Mesenchymal stem cell (in vitro differentiated cells and primary cell): ENCODE measurements at places on chromosomes 16 and 17.

DNA sequence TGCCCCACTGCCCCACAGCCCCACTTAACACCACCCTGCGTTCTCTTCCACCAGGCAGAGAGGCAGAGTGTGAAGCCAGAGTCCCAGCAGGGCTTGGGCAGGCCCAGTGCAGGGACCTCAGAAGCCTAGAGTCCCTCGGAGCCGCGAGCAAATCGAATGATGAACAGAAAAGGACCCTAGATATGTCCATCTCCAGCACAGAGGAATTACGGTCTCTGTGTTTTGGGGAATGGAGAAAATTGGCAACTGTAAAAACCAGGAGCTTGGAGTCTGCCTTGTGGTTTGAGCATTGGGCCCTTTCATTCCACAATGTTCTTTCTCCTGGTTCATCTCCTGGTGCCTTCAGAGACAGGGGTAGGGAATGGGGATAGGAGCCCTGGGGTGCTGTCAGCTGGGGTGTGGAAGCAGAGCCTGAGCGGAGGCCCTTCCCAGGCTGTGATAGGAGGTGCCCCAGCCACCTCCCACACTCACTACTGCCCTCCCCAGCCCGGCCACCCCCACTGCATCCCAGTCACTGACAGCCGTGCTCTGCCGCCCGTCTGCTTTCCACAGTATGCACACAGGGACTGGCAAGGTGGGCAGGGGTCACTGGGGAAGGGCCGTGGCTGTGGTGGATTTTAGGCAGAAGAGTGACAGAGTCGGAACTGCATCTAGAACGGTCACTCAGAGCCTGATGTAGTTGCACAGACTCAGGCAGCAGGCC, 26.7 kb downstream of the TBX4 start:
- H3K4me1 ChIP-seq = peaks cover 2% of the 10 kb centered on the region
- no peak for DNase-seq
- H3K27ac ChIP-seq = no peak overlapping the region
- H3K36me3 ChIP-seq = no peaks in the 10 kb centered on the region
- no peak overlapping the region for H3K4me3 ChIP-seq

DNA sequence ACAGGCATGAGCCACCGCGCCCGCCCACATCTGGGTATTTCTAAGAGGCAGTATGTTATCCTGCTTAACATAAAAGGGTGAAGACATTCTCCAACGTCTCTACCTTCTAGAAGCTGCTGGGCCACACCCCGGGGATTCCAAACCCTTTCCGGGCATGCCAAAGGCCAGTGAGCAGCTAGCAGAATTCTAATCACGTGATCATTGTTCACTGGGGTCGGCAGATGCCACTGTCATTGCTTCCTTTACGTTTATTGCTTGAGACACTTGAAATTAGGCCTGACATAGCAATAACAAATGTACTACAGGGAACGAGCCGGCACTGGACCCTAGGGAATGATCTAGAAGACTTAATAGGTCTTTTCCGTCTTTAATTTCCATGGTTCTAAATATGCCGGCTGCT, 141.2 kb upstream of the ZFHX3 start:
- no peak for DNase-seq
- no peaks in the 10 kb centered on the region for H3K4me1 ChIP-seq
- no peak overlapping the region for H3K4me3 ChIP-seq
- H3K27ac ChIP-seq = no peak overlapping the region
- no peaks in the 10 kb centered on the region for H3K27me3 ChIP-seq
- H3K36me3 ChIP-seq = no peaks in the 10 kb centered on the region

DNA sequence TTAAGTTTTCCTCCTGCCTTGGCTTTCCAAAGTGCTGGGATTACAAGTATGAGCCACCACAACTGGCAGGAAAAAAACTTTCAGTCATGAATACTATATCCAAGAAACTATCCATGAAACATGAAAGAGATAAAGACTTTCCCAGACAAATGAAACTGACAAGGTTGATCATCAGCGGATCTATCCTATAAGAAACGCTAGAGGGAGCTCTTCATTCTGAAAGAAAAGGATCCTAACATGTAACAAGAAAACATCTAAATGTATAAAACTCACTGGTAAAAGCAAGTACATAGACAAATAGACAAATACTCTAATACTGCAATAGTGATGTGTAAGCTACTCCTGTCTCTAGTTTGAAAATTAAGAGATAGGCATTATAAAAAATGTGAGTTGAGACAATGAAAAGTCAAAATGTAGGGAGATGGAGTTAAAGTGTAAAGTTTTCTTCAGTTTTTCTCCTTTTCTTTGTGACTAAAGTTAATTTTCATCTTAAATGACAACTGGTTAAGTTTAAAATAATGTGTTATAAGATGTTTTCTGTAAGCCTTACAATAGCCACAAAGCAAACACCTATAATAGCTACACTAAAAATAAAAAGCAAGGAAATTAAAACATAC, 79.6 kb upstream of the TEKT1 start:
- no peak overlapping the region for H3K27ac ChIP-seq
- no peak overlapping the region for H3K4me3 ChIP-seq
- H3K36me3 ChIP-seq = no peaks in the 10 kb centered on the region
- H3K27me3 ChIP-seq = peaks cover 4% of the 10 kb centered on the region
- H3K4me1 ChIP-seq = no peaks in the 10 kb centered on the region
- peak; percentile 59 for DNase-seq

GRCh38 chr16:62038225-62038624, 2.0 kb upstream of the CDH8 start:
- H3K4me3 ChIP-seq = no peak overlapping the region
- no peak overlapping the region for H3K27ac ChIP-seq
- no peak for DNase-seq

- H3K27me3 ChIP-seq = no peaks in the 10 kb centered on the region
- peak; percentile 16 for DNase-seq
- no peaks in the 10 kb centered on the region for H3K4me1 ChIP-seq
- peaks cover 3% of the 10 kb centered on the region for H3K36me3 ChIP-seq
- H3K4me3 ChIP-seq = no peak overlapping the region
Measured at GRCh38 chr17:59027750-59028149, 78.9 kb downstream of the TRIM37 start.

DNA sequence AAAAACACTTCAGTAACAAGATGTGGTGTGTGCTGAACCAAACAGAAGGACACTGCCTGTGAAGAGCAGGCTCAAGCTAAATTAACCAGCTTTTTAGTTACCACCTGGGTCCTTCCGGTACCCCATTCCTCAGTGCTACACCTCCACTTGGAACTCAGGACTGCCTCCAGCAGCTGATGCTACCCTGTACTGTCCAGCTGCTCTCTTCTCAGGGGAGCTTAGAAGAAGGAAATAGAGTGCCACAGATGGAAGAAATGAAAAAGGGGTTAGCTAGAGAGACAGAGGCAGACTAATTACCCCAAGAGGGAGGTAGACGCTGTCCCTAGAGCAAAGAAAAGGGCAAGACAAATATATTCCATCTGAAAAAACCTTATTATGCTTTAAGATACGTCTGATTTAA, 5.7 kb downstream of the MED13 start:
- H3K27me3 ChIP-seq = no peaks in the 10 kb centered on the region
- H3K36me3 ChIP-seq = peaks cover 13% of the 10 kb centered on the region
- DNase-seq = no peak

DNA sequence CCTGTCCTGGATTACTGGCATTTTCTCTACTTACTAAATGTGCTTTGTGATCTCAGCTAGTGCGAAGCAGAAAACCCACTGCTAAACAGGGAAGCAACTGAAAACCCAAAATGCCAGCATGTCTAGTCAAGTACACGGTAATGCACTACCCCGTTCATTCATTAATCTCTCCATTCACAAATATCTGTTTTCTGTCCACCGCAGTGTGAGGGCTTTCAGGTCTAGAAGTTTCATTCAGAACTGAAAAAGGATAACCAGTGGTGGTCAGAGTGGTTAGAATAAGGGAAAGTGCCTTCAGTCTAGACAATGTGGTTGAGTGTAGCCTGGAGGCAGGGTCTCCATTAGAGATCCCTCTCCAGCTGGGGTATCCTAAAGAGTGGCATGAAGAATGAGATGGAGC, 68.3 kb downstream of the C17orf67 start:
- peaks cover 37% of the 10 kb centered on the region for H3K27me3 ChIP-seq
- H3K4me1 ChIP-seq = no peaks in the 10 kb centered on the region
- H3K4me3 ChIP-seq = no peak overlapping the region

- peak overlapping the region; percentile 81 for H3K4me3 ChIP-seq
- H3K36me3 ChIP-seq = peaks cover 3% of the 10 kb centered on the region
- H3K4me1 ChIP-seq = peaks cover 26% of the 10 kb centered on the region
- peaks cover 3% of the 10 kb centered on the region for H3K27me3 ChIP-seq
Measured at GRCh38 chr16:54931120-54932014, 702 bp downstream of the IRX5 start.

GRCh38 chr16:63323722-63324705, 1287.8 kb upstream of the CDH8 start:
- no peaks in the 10 kb centered on the region for H3K27me3 ChIP-seq
- H3K27ac ChIP-seq = no peak overlapping the region
- no peaks in the 10 kb centered on the region for H3K36me3 ChIP-seq
- no peaks in the 10 kb centered on the region for H3K4me1 ChIP-seq
- no peak for DNase-seq
- no peak overlapping the region for H3K4me3 ChIP-seq

- H3K27ac ChIP-seq = no peak overlapping the region
- H3K36me3 ChIP-seq = no peaks in the 10 kb centered on the region
- no peaks in the 10 kb centered on the region for H3K4me1 ChIP-seq
- peaks cover 2% of the 10 kb centered on the region for H3K27me3 ChIP-seq
- DNase-seq = no peak
Measured at GRCh38 chr16:29645694-29646187, 17.3 kb upstream of the SPN start.

DNA sequence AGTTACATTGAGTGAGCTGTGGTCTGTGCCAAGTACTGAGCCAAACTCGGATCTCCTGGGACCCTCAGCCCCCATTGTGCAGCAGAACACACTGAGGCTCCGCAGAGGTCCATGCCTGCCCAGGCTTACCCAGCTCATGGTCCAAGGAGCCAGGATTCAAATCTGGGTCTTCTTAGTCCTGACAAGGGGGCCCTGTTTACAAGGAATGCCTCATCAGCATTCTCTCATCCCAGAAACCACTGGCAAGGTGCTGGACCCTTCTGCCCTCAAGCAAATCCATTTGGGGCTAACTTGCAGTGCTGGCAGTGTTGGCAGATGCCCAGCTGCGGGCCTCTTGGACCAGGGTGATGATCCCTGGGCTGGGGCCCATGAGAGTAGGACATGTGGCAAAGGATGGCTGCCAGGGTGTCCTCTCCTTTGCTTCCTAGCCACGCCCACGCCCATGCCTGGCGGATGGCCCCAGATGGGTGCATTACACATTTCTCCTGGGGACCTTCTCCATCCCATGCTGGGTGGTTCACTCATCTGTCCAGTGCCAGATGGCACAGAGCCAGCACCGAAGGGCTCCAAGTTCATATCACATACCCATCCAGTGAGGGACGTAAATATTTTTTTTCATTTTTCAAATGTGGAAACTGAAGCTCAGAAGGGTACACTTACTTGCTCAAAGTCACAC, 117.7 kb downstream of the CMIP start:
- DNase-seq = no peak
- H3K36me3 ChIP-seq = no peaks in the 10 kb centered on the region
- no peak overlapping the region for H3K4me3 ChIP-seq
- H3K27me3 ChIP-seq = no peaks in the 10 kb centered on the region
- no peak overlapping the region for H3K27ac ChIP-seq
